Retinal pigment epithelial cell (primary cell): ENCODE measurements at places on chromosomes 3 and 15.

DNA sequence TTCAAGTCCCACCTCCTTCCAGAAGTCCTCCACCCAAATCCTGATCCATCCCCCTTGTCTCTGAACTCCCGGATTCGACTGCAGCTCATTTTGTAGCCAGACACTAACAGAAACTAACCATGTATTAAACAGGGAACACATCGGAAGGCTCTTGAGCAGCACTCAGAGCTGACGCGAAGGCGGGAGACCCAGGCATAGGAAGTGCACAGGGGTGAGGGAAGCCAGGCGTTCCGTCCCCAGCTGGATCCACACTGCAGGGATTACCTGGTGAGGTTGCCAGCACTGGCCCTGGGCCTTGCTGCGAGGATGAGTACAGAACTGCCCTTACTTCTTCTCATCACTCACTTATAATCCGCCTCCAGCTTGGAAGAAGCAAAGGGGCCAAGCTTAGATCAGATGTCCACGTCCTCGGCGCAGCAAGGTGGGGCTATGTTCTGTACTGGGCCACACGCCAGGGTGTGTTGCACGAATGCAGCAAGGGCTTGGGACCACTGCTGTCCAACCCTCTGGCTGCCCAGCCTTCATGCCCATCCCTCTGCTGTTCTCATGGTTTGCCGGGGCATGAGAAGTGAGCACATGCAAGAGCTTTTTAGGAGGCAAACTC lies 124.2 kb upstream of the SMAD3 start:
- DNase-seq: no peak

GRCh38 chr15:97459771-97460170 lies 500.7 kb upstream of the ARRDC4 start:
- no peak for DNase-seq

- no peak for DNase-seq
These were observed 51.4 kb upstream of the CHMP2B start for GRCh38 chr3:87175732-87176131.

DNA sequence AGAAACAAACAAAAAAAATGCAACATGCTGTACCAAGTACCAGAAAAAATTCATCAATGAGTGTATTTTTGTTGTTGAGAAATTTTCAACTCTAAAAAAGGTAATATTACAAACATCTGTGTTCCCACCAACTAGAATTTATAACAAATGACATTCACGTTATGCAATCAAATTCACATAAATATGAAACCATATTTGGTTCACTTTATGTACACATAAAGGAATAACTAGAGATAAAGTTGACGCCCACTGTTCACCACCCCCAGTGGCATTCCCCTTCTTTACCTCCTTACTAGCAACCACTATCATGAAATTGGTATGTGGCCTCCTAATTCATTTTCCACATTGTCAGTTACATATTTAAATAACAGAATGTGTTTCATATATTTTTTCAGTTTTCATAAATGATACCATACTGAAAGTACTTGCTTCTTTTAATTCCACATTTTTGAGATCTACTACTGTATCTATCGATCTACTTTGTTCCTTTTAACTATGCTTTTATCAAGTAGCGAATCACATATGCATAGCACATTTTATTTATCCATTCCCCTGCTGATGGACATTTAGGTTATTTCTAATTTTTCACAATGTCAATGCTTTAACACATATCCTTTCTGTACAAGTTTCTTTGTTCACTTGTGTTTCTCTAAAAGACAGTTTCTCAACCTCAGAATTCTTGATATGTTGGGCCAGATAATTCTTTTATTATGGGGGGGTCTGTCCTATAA lies 34.5 kb downstream of the TBC1D5 start:
- no peak for DNase-seq

GRCh38 chr3:141440942-141441341 lies 45.9 kb upstream of the RASA2 start:
- DNase-seq: no peak

DNA sequence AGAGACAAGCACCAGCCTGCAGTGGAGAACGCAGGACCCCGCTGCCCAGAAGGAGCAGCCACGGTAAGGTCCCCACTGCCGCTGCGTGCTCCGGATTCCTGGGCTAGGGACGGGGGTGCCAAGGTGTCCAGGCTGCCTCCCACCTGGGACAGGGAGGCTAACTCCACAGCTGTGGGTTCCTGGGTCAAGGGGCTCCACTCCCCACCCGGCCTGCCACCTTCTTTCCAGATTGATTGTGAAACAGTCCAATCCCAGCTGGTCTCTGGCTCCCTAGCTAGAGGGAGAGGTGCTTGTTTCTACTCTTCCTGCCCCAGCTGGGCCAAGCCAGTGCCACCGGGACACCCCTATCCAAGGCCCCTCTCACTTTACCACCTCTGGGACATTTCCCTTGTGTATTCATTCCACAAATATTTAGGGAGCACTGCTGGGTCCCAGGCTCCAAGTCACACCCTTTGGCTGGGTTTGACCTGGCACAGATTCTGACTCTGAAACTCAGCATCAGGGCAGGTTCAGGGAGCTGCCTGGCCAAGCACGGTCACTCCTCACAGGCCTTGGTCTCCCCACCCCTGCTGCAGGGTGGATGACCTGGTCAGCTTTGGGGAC lies 1.9 kb downstream of the PAK6 start:
- DNase-seq: no peak

GRCh38 chr3:97359977-97360376 lies 404.6 kb upstream of the ARL6 start:
- DNase-seq: no peak

- DNase-seq: no peak
These were observed 43.6 kb upstream of the SRGAP3 start for GRCh38 chr3:9293076-9293475.

DNA sequence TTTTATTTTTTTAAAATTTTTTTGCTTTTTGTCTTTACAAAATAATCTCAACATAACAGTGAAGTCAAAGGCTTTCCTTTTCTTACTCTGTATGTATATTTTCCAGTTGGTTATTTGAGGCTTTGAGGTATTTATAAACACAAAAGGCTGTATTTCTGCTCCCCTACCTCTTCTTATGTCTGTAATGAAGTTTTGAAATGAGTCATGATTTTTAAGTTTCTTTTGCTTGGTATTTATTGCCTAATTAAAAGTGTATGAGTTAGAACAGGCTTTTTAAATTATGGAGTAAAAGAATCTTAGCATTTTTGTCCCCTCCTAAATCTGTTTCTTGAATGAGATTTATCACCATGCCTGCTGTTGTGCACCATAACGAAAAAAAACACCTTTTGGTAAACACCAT lies 66.0 kb downstream of the DCUN1D1 start:
- no peak for DNase-seq

DNA sequence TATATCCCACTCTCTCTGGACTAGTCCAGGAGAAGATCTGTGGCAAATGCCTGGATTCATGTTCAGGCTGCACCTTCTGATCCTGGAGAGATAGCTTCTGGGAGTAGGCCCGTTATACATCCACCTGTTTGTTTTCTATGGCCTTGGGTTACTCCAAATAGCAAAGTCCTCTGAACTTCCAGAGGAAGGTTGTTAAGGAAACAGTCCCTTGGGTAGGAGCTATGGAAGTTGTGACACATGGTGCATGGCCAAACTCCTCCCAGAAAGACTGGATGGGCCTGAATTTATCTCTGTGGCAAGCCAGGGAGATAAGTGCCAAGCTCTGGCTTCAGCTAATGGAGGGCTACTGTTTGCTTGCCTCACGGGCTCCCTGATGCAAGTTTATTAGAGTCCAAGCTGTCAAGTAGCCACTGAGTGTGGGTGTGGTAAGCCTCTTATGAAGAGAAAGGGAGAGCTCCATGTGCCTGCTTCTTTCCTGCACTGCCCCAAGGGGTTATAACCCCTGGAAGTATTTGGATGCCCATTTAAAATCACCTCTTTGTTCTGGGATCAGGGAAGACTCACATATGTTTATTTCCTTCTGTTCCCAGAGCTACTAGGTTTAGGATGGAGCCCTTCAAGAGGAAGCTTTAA lies 328.7 kb upstream of the ATP11B start:
- no peak for DNase-seq

DNA sequence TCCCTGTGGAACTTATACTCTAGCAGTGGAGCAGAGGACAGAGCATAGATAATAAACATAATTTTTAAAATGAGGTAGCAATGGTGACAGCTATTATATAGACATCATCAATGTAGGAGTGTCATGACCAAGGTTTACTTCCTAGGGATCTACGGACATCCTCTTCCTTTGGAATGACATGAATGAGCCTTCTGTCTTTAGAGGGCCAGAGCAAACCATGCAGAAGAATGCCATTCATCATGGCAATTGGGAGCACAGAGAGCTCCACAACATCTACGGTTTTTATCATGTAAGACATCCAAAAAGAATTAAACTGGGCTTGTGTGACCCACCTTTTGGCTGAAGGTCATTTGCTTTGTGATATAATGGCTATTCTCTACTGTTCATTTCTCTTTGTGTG lies 30.1 kb upstream of the CAPN3 start:
- DNase-seq: no peak

DNA sequence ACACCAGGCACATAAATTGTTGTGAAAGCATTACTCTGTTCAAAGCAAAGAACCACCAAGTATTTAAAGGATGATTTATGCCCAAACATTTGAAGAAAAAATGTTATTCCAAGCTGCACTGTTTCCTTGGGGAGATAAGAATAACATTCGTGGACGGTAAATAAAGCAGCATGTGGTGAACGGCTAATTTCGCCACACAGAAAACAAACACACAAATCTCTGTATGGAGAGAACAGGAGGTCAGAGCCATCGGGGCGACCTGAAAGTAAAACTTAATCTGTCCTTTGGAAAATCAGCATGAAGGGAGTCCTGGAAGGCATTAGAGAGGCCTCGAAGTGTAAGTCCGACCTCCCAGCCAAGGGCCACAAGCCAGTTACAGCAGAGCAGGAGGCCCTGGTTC lies 27.1 kb upstream of the GABRG3 start:
- no peak for DNase-seq

DNA sequence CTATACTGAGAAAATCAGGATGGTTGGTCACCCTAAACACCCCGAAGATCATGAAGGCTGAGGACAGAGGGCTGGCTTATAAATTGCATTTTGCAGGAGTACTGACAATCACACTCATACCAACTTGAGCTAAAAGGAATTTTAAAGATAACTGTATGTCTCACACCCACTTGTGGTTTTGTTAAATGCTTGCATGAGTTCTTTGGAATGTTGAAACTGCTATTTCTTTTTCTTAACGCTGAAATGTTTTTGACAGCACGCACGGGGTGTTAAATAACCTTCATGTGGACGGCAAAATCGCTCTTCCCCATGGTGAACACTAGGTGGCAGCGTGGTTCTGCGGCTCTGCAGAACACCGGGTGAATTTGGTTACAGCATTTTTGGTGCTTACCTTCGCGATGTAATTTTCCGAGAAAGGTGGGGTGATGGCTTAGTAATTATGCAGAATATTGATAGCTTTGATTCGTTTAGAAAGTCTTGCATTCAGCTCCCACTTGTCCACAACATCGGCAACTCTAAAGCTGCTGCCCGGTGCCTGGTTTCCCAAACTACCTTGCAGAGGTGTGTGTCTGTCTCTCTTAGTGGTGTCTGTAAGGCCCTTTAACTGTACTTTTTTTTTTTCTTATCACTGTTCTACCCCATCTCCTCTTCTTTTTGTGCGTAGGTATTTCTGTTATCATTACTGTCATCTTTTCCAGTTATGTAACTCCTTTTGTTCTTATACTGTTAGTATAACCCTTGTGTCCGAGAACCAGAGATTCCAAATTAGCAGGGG lies 51.7 kb downstream of the ARNT2 start:
- peak; percentile 65 for DNase-seq

GRCh38 chr3:174062923-174063322 lies 665.4 kb downstream of the NLGN1 start:
- DNase-seq: no peak

GRCh38 chr3:127712461-127712860 lies 39.7 kb downstream of the ABTB1 start:
- no peak for DNase-seq

- DNase-seq: no peak
These were observed 384 bp upstream of the LEKR1 start for GRCh38 chr3:156825795-156826143.

DNA sequence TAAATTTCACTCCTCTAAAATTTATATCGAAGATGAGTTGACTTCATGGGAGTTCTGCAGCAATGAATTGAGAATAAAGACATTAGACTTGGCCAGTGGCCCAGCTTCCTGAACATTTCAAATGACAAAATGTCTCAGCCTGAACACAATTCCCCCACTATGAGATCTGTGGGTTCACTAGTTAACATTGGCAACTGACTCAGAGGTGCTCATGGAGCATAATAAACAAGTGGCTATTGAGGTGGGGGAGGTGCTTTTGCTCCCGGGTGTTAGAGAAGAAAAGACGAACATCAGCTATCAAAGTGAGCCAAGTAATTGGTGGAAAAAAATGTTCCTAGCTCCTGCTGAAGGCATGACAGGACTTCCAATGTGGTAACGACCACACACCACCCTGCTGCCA lies 6.3 kb downstream of the ATP13A4 start:
- DNase-seq: no peak

- no peak for DNase-seq
These were observed 23.5 kb downstream of the PAK2 start for GRCh38 chr3:196763179-196763578.

- peak; percentile 19 for DNase-seq
These were observed at the start of gene RIOX2 for GRCh38 chr3:97971679-97972567. Gene RIOX2 (minus strand): TSS chr3:97972431. CDS start chr3:97967593, 4,838 bp downstream.

DNA sequence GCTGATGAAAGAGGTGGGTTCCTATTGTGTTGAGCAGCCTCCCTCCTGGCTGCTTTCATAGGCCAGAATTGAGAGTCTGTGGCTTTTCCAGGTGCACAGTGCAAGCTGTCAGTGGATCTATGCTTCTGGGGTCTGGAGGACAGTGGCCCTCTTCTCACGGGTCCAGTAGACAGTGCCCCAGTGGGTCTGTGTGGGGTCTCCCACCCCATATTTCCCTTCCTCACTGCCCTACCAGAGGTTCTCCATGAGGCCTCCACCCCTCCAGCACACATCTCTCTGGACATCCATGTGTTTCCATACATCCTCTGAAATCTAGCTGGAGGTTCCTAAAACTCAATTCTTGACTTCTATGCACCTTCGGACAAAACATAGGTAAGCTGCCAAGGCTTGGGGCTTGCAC lies 201.2 kb downstream of the FAM43A start:
- DNase-seq: no peak

DNA sequence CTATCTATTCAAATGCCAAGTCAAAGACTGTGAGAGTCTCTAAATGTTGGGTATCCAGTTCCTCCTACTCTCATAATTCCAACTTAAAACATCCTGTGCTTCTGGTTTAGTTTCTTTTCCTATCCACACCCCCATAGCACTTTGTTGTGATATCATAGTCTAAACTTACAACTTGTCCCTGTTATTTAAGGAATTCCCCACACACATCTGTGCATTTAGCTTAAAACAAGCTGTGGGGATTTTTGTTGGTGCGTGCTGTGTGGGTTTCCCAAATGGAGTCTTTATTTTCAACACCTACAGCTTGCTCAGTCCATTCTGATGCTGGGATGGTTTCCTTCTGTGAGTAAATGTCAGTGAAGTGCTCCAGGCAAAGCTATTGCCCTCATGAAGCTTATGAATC lies 167.3 kb downstream of the GMNC start:
- DNase-seq: no peak

DNA sequence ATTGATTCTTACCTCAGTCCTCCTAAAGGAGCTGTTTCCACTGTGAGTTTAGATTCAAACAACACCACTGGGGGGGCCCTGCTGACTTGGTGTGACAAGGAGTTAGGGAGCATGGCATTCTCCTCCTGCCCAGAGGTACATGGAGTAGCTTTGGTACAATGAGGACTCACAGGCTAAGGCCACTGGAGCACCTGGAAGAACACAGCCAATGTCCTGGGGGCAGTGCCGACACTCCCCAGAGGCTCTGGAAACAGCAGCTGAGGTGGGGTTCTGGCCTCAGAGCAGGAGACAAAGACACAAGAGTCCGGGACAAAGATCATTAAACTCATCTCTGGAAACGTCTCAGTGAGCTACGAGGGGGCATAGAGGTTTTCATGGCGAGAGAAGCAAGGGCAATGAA lies 69.7 kb upstream of the POMGNT2 start:
- no peak for DNase-seq
